ENCODE measurements at places on chromosomes 2 and 18. TPM values are rescaled to one million over a fixed set of nuclear protein-coding genes. Genes with fewer than 3 reads are reported as not detected.
A peak's percentile ranks its signal among the peaks of the same experiment; 100 is the strongest.

Gene OR6B2
- total RNA-seq, result not detected

DNA sequence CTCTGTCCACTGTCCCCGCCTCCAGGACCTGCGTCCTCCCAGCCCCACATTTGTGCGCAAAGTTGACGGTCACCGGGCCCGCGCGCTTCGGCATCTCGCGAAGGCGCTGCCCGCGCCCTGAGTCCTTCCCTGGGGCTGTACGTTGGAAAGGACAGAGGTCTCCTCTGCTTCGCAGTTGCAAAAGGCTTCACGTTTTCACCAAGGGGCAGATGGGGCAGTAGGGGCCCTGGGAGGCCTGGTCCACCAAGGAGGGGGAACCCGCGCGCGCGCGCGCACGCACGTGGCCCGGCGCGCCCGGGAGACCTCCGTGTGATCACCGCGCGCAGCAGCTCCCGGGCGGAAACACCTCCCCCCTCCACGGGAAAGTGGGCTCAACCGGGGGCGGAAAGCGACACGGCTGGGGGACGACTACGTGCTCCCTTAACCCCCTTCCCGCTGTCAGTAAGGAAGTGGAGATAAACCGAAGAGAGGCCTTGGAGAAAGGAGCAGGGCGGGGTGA lies 21.9 kb downstream of the TEX44 start:
- DNase-seq, result no peak

DNA sequence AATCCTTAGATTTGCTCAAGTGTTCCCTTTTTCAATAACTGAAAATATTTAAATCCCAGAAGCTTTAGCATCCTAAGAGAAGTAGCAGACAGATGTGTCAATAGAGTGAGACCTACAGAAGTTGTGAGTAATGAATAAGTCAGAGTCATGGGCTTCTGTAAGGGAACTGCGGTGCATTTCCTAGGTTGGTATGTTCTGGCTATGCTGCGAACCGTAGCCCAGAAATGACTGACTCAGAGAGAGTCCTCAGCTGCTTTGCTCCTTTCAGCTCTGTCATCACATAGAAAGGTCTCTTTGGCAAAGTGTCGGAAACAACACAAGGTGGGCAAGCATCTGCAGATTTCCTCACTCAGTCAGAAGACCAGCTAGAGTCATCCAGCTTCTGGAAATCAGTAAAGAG lies 297.1 kb downstream of the ARHGAP15 start:
- peak; percentile 71 for DNase-seq

DNA sequence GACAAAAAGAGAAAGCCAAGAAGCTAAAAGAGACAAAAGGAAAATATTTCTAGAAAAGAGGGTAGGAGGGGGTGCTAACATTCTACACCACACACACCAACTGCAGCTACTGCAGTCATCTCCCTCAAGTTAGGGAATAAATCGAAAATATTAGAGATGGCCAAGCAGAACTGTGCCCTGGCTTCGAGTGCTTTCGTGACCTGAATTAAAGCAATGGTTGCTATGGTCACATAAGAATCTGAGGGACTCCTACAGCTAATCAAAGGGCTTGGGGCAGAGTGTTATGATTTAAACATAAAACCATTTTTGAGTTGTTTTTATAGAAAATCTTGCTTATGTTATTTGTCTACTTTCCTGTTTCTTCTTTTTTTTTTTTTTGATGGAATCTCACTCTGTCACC lies 159.6 kb upstream of the HNRNPA3 start:
- DNase-seq, result no peak

DNA sequence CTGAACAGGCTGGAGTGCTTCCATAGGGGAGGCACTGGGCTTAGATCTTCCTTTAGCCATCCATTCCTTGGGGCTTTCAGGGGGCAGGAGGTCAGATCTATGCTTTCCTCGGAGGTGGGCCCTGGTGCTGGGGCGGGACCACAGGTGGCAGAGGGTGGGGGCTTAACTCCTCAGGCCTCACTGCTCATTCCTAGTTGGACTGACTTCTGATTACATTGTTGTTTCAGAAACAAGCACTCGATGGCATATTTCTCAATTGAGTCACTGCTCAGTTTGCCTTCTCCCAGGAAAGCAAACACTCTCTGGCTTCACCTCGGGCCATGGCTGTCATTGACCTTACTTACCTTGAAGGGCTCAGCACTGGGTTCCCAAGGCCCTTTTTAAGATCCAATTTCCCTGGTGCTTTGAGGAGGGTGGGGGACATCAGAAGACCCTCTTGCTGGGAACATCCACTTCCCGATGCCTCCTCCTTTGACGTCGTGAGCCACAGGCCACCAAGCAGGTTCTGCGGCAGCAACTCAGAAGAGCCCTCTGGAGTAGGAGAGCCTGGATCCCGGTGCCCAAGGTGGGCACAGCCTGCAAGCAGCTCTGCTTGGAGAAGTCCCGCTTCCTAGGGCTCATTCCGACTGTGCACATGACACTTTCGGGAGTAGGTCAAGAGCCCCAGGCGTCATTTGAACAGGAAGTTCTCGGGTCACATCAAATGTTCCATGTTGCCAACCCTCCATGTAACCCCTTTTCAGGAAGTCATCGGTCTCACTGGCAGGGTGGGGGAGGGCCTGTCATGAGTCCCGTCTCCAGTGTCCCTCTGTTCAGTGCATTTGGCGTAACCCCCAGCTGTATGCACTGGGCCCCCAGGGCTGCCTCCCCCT lies 40.6 kb downstream of the SDC1 start:
- DNase-seq, result peak; percentile 98

- no peak for DNase-seq
These were observed 111.8 kb upstream of the DCC start for GRCh38 chr18:52228166-52228565.

- DNase-seq, result peak; percentile 0
These were observed 338.0 kb upstream of the GYPC start for GRCh38 chr2:126317790-126318431.

Gene QPCT
- total RNA-seq, result 83.0 TPM

DNA sequence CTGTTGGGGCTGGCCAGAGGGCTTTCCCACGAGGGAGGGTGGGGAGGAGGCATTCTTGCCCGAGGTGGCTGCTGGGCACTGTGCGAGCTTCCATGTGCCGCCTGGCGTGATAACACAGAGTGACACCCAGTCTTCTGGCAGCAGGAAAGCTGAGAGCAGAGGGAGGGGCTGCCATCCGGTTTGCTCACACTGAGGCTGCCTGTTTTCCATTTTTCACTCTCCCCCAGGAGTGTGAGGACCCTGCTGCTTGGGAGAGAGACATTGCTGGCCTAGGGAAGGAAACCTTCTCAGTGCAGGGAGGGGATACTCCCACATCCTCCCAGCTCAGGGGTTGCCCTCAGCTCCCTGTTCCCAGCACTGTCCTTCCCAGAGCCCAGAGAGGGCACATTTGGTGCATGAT lies 73.1 kb downstream of the INHBB start:
- no peak for DNase-seq

- no peak for DNase-seq
These were observed 1671.8 kb upstream of the SLC39A10 start for GRCh38 chr2:193985272-193985671.

Gene DSG4
- not detected for total RNA-seq

Gene SERPINB11
- total RNA-seq, result not detected

GRCh38 chr18:44723411-44723810 lies 42.7 kb downstream of the SETBP1 start:
- DNase-seq, result no peak

DNA sequence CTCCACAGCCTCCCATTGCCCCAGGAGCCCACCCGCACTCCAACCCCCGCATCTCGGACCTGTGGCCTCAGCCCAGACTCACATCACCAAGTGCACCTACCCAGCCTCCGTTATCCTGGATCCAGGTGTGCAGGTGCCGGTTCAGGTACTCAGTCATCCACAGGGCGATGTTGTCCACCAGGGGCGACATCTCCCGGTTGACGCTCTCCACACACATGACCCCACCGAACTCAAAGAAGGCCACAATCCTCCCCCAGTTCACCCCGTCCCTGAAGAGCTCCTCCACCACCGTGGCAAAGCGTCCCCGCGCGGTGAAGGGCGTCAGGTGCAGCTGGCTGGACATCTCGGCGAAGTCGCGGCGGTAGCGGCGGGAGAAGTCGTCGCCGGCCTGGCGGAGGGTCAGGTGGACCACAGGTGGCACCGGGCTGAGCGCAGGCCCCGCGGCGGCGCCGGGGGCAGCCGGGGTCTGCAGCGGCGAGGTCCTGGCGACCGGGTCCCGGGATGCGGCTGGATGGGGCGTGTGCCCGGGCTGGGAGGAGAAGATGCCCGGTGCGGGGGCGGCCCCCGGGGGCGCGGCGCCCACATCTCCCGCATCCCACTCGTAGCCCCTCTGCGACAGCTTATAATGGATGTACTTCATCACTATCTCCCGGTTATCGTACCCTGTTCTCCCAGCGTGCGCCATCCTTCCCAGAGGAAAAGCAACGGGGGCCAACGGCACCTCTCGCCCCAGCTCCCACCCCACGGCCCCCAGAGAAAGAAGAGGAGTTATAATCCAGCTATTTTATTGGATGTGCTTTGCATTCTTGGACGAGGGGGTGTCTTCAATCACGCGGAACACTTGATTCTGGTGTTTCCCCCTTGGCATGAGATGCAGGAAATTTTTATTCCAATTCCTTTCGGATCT lies 1.3 kb downstream of the BCL2 start:
- peak; percentile 61 for DNase-seq

Gene GPR17
- total RNA-seq, result not detected

DNA sequence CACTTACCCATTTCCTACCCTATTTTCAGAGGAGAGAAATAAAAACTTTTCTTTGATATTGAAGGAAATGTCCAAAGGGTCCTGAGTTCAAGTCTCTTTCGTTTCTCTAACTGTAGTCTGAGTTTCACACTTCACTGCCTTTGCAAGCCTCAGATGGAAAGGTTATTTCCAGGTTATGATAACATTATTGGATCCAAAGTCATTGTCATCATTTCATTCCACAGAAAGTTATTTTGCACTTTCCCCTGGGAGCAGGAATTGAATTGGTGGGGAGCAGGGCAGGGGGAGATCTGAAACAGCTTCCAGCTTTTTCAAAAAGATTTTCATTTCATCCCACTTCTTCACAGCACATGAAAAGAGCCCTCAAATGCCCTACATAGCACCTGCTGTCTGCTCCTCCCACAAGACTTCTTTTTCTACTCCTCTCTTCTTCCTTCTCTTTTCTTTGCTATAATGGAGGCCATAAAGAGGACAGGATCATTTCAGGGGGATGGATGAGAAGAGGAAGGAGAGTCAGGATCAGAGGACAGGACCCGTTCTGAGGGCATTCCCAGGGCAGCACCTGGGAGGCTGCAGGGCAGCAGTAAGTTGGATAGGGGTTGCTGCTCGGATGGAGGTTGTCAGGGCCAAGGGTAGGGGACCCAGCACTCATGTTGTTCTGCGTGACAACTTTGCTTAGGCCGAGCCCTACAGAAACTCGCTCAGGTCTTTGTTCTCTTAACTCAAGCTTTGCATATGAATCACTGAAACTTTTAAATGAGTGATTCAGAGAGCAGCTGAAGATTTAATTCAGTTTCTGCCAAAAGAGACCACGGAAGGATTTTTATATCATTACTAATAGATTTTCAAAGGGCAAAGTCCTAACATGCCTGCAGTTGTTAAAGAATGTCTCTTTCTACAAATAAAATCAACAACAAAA lies 11.4 kb upstream of the GALNT5 start:
- DNase-seq, result peak; percentile 91

Gene NEURL3
- total RNA-seq, result 31.1 TPM
